ENCODE measurements at places on chromosomes 5 and 9. TPM values are rescaled to one million over a fixed set of nuclear protein-coding genes. Genes with fewer than 3 reads are reported as not detected.

Gene TMCO6
- total RNA-seq = 14.2 TPM

Gene SOWAHA
- not detected for total RNA-seq

Gene WDR38
- total RNA-seq = not detected

Gene TCERG1
- total RNA-seq = 82.2 TPM

Gene SCAI
- 6.9 TPM for total RNA-seq

Gene HDHD3
- 7.6 TPM for total RNA-seq

Gene FGF1
- total RNA-seq = not detected

DNA sequence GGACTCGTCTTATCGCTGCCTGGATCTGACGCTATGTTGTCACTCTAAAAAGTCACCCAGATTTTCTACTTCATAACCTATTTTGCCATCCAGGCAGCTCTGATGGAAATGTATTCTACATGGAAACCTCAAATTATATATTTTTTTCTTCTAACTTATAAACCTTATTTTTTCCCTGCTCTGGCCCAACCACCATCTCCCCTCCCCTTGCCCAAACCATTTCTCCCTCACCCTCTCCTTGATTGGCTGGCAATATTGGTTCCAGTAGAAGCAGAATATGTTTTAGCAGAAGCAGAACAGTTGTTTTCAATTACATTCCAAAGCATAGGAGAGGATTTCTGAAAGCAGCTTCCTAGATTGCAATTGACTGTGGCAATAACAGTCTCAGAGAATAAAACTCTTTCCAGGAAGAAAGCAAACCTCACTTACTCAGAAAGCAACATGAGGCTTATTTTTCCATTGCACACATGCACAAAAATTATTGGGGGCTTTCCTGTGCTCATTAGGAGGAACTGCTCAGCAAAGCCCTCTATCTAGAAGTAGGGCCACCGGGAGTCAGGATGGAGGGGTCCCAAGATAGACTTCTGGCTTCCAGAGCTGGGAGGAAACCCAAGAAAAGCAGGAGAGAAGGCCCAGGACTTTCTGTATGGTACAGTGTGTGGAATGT lies 191.8 kb downstream of the ESM1 start:
- no peaks in the 10 kb centered on the region for H3K4me1 ChIP-seq
- H3K27ac ChIP-seq = no peak overlapping the region
- no peaks in the 10 kb centered on the region for H3K27me3 ChIP-seq

DNA sequence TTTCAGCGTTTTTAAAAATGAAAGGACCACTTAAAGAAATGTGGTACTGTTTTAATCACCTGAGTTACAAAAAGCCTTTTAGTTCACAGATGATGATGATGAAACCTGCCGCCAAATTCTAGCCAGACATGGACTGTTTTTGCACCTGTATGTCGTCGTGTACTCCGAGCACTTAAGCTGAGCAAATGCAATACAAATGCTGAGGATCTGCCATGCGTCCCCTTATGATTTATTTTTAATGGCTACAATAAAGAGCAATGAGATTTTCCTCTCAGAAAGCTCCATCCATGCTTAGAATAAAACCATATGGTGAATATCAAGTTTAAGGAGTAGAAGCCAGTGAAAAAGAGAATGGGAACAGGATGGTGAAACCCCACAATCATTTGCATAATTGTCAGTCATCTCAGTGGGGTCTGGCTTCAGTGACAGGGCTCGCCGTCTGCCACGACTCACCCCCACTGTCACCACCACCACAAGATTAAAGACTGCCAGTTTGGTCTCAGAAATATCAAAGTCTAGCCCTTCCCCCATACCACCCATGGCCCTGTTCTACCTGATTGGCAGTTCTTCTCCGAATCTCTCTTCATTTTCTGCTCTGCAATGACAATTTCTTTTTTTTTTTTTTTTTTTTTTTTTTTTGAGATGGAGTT lies 159.9 kb downstream of the GOLPH3 start:
- H3K27ac ChIP-seq = no peak overlapping the region
- no peaks in the 10 kb centered on the region for H3K4me1 ChIP-seq
- H3K36me3 ChIP-seq = no peaks in the 10 kb centered on the region
- H3K27me3 ChIP-seq = no peaks in the 10 kb centered on the region
- no peak for DNase-seq

DNA sequence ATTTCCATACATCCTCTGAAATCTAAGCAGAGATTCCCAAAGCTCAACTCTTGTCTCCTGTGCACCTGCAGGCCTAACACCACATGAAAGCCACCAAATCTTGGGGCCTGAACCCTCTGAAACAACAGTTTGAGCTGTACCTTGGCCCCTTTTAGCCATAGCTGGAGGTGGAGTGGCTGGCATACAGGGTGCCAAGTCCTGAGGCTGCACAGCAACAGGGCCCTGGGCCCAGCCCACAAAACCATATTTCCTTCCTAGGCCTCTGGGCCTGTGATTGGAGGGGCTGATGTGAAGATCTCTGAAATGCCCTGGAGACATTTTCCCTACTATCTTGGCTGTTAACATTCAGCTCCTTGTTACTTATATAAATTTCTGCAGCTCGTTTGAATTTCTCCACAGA lies 26.5 kb downstream of the DOCK2 start:
- no peak for DNase-seq
- H3K4me1 ChIP-seq = no peaks in the 10 kb centered on the region
- no peaks in the 10 kb centered on the region for H3K27me3 ChIP-seq
- H3K27ac ChIP-seq = no peak overlapping the region
- H3K4me3 ChIP-seq = no peak overlapping the region
- no peaks in the 10 kb centered on the region for H3K36me3 ChIP-seq

GRCh38 chr9:6924149-6924548 lies 166.4 kb downstream of the KDM4C start:
- H3K27ac ChIP-seq = no peak overlapping the region
- H3K27me3 ChIP-seq = no peaks in the 10 kb centered on the region
- no peak overlapping the region for H3K4me3 ChIP-seq

DNA sequence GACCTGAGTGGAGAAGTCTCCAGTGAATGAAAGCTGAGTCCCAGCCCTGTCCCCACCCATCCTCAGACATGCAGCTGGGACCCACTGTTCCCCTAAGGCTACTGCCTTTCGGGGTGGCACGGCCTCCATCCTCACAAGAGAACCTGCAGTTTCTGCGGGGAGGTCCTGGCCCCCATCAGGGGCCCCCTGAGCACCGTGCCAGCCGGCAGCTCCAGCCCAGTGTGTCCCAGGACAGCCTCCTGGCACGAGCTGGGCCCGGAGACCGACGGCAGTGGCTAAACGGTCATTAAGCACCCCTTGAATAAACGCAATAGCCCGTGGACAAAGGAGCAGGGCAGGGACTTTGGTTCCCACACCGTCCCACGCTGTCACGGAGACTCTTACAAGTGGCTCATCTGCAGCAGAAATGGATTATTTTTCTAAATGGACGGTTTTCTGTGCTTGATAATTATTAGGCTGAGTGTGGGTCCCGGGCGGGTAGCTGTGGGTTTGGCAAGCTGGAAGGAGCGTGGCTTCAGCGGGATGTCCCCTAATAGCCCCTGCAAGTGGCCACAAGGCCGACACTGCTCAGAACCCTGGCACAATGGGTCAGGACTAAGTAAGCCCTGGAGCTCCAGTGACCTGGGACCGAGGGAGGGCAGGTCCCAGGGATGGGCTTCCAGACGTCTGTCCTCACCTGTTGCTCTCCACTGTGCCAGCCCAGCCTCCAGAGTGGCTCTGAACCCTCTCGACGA lies 17.4 kb downstream of the FAM78A start:
- H3K27ac ChIP-seq = no peak overlapping the region
- no peak overlapping the region for H3K4me3 ChIP-seq
- peaks cover 37% of the 10 kb centered on the region for H3K36me3 ChIP-seq

All from endothelial cell of umbilical vein (primary cell).